Naive thymus-derived CD4-positive, alpha-beta T cell (primary cell): ENCODE measurements at places on chromosomes 12 and 14.
A peak's percentile ranks its signal among the peaks of the same experiment; 100 is the strongest.

DNA sequence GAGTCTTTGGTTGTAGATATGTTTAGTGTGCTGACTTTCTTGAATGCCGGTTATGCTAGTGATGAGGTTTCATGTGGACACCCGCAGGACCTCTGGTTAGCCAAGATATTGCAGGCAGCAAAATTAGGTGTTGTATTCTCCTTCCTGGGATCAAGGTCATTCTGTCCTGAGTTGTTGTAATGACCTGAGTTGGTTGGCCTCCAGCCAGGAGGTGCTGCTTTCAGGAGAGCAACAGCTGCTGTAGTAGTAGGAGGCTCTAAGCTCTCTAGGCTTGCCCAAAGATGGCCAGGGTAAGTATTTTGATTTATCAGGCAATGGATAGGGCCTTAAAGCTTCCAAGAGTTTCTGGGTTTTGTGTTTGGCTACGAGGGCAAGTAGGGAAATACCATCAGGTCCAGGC, 56.0 kb upstream of the BDKRB2 start:
- no peak overlapping the region for H3K4me3 ChIP-seq
- H3K36me3 ChIP-seq = no peaks in the 10 kb centered on the region
- H3K27me3 ChIP-seq = no peaks in the 10 kb centered on the region
- no peak for DNase-seq
- no peaks in the 10 kb centered on the region for H3K4me1 ChIP-seq
- H3K27ac ChIP-seq = no peak overlapping the region

DNA sequence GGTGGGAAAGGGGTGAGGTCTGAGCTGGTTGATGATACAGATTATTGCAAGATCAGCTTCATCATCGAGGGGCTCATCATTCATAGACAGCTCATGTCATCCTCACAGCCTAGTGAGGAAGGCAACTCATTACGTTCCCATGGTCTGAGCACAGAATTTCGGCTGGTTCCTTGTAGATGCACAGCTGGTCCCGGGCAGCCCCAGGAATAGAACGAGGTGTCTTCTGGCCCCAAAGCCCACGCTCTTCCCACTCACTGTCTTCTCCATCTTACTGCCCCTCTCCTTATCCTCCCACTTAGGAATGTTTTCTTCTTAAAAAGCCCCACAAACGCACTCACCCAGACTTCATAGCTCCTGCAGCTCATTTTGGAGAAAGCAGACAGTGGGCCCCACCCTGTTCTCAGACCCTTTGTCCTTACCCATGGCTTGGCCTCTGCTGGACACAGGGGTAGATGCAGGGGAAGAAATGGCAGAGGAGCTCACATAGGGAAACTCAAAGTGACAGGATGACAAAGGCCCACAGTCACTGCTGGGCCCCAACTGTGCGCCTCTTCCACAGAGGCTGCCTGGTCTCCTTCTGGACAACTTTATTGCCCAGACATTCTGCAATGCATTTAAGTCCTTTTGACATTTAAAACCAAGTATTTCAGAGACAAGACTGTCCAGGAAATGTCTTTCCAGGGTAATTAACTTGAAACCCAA, 162.2 kb downstream of the ADGRD1 start:
- H3K36me3 ChIP-seq = no peaks in the 10 kb centered on the region
- no peak for DNase-seq

- no peak overlapping the region for H3K4me3 ChIP-seq
- no peaks in the 10 kb centered on the region for H3K27me3 ChIP-seq
- H3K36me3 ChIP-seq = peaks cover 5% of the 10 kb centered on the region
Observed at GRCh38 chr14:59507752-59508103, 23.4 kb downstream of the JKAMP start.

- no peak overlapping the region for H3K4me3 ChIP-seq
- H3K27me3 ChIP-seq = no peaks in the 10 kb centered on the region
- DNase-seq = no peak
Observed at GRCh38 chr12:79725987-79726386, 35.2 kb upstream of the PAWR start.

DNA sequence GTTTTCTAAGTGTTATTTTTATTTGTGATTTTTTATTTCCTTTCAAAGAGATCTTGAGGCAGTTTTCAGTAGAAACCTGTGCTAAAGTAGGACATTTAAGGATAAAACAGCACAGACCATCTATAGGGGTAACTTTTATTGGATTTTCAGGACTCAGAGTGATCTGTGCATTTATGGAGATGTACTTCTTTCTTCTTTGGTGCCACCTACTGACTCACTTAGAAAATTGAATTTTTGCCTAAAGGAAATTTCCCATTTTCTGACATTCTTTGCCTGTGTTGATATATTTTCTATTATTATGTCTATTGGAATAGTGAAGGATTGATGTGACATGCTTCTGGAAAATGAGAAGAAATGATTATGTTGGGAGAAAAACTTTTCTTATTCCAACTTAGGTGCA, 113.0 kb downstream of the UNC79 start:
- no peak overlapping the region for H3K4me3 ChIP-seq
- no peaks in the 10 kb centered on the region for H3K4me1 ChIP-seq

DNA sequence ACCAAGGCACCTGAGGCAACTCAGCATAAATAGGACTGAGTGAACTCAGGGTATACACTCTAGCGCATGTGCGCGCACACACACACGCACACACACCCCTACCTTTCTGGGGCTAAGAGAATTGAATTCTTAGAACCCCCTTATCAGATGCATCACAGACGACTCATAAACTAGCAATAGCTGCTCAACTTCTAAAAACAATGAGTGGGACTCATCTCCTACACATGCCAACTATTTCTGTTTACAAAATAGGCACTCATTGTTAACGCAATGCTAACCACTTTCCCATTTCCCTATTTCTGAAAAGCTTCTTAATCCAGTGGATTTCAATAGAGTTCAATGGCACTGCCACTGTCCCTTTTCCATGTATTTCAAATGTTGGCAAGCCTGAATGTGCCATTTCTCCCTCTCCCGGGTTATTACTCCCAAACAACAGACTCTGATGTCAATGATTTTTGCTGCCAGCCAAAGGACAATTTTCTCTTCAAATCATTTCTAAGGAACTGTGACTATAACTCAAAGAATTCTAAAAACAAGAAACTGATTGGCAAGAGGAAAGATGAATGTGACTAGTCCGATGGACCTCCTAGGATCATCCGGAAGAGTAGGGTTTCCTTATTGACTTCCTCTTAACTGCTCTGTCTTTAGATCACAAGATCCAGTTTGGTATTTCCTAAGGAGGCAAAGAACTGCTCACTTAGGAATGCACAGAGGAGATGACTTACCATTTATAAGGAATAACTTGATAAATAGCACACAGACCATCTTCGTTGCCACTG, 48.8 kb downstream of the SLC38A1 start:
- H3K4me3 ChIP-seq = peak overlapping the region; percentile 41
- H3K4me1 ChIP-seq = peaks cover 93% of the 10 kb centered on the region
- peak; percentile 88 for DNase-seq
- no peaks in the 10 kb centered on the region for H3K27me3 ChIP-seq
